ENCODE measurements at places on chromosomes 2 and 18.

GRCh38 chr2:10382354-10383061, 65.6 kb downstream of the ODC1 start:
- no peak for DNase-seq

GRCh38 chr2:125456693-125457363, 1199.1 kb upstream of the GYPC start:
- DNase-seq = no peak

DNA sequence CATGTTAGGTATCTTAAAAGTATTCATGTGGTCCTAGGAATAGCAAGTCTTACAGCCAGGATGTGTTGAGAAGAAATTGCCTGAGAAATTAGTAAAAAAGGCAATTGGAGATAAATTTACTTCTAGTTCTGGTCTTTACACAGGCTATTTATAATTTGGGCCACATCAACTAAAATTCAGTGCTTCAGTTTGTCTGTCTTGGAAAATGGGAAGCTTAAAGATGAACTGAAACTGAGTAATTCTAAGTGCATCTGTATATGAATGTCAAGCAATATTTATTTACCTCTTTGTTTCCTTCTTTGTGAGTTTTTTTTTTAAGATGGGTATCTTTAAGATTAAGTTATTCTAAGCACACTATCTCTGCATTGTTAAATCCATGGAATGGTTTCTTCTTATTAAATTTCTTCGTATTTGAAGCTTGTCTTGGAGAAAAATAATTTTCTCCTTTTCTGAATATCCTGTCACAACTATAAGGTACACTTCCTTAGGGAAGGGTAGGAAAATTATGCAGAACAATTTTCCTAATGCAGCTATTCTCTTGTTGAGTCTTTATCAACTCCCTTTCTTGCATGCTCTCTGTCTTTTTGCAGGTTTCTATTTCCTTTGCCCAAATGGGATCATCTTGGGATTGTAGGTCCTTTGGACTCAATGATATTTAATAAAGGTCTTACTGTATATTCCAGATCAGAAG, 39.7 kb upstream of the MMADHC start:
- DNase-seq = no peak

GRCh38 chr18:22223254-22223964, 54.0 kb downstream of the GATA6 start:
- DNase-seq = no peak

GRCh38 chr2:216004697-216005283, 8.6 kb downstream of the MREG start:
- DNase-seq = no peak

DNA sequence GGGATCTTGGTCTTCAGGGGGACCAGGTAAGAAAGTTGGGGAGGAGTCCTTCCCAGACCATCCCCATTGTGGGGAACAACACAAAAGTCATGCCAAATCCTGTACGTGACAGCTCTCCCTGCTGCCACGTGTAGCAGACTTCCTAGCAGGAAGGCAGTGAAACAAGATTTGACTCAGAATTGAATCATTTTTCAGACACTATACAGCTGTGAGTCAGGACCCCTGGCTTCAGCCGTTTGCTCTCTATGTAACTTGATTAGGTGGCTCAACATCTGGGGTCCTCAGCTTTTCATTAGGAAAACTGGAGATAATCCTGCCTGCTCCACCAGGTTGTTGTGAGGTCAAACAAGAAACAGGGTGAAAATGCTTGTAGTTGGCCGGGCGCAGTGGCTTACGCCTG, 32.9 kb upstream of the PDCL3 start:
- no peak for DNase-seq

DNA sequence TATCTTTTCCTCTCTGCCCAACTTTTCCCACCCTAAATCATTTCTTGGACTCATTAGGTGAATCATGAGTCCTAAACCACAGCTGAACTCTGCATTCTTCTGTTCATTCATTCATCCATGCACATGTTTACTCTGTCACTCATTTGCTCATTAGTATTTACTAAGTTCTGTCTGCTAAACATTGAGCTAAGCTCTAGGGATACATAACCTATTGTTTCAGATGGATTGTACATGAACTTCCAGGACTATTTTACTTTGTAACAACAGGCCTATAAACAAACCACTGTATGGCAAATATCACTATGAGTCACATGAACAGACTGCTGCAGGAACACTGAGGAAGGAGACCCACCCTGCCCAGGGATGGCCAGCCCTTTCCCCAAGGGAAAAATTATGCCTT, 14.6 kb upstream of the DYNC2LI1 start:
- no peak for DNase-seq

- DNase-seq = no peak
Observed at GRCh38 chr2:6934758-6935651, 17.8 kb downstream of the RNF144A start.

DNA sequence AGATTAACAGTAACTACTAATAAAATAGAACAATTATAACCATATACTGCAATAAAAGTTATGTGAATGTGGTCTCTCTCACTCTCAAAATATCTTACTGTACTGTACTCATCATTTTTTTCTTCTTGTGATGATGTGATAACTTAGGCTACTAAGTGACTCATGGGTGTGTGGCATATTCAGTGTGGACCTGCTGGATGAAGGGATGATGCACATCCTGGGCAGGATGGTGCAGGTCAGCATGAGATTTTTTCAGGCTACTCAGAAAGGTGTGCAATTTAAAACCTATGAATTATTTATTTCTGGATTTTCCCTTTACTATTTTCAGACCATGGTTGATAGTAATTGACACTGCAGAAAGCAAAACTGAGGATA, 90.7 kb downstream of the NCKAP5 start:
- no peak for DNase-seq

DNA sequence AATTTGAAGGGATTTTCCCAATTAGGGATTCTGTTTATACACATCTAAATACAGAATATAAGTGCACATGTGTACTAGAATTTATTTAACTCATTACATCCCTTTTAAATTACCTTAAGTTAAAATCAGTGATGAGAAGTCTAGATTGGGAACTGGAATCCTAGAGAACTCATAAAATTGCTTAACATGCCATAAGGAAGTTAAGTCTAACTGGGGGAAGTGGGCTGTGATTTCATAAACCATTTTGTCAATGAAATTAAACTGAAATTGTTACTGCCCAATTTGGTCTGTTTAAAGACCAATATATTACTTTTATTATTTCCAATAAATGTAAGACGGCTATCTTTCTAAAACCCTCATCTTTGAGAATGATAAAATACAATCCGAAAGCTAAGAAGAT, 72.3 kb upstream of the CD226 start:
- DNase-seq = no peak

- no peak for DNase-seq
Observed at GRCh38 chr2:166193407-166193806, 65.6 kb upstream of the SCN1A start.

Measured in stimulated activated CD4-positive, alpha-beta T cell treated with anti-CD3 and anti-CD28 coated beads, Interleukin-2, amount 100 ng/mL, for 4 hours (primary cell).